ENCODE measurements at places on chromosomes 5 and 9.

DNA sequence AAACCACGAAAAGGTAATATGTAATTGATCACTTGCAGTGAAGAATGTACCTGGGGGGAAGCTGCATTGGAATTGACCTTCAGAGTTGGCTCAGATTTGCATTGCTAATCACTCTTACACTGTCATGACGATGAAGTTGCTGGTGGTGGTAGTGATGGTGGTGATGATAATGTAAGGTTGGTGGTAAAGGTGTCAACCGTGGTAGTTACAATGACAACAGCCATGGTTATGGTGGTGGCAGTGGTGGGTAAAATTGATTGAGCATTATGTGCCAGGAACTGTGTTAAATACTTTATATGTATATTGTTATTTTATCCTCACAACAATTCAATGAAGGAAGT is 282.4 kb downstream of the NR3C1 start:
- DNase-seq = no peak

DNA sequence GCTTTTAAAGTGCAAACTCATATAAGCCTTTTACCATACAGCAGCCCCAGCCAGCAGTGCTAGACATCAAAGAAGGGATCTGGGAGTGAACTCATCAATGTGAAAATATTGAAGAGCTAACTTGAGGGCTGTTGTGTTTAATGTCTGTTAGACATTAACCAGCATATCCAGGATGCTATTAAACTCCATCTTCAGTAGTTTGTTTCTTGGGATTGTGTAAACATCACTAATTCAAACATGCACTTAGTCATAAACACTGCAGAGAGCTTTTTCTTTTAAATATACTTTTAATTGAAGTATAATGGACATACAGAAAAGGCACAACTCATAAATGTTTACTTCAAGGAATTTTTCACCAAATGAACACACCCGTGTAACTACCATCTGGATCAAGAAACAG is 81.8 kb downstream of the TMEM252 start:
- no peak for DNase-seq

- peak; percentile 47 for DNase-seq
Observed at GRCh38 chr9:22483528-22484070, 37.0 kb downstream of the DMRTA1 start.

DNA sequence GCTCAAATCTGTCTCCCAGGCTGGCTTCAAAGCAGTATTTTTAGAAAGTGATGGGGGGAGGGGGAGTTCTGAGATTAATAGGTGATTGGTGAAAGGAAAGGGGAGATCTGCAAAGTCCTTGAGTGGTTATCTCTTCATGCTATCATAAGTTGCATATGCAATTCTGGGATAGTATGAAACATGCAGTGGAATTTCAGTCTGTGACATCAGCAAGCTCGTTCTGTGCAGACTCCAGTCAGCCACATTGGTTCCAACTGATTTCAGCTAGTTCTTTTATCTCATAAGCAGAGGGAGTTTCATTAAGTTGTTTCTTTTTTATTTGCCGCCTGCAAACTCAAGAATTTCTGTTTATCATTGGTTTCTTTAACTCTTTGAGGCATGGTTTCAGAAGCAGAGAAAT is 180.5 kb upstream of the SH3GL2 start:
- DNase-seq = no peak

DNA sequence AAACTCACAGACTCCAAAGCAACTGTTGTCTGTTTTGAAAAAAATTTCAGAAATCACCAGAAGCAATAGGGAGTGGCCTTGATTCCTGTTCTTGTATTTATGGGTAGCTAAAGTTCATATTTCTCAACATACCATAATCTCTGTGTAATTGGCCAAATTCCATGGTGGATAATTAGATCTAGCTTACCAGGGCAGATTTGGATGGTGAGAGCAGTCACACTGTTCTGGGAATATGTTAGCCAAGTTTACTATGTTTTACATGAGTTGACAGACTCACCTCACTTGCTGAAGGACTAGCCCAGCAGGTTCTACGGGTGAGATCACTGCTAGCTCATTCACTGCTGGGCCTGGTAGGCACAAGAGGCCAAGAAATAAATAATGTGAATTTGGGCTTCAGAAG is 32.7 kb upstream of the CDKN2B start:
- DNase-seq = no peak

DNA sequence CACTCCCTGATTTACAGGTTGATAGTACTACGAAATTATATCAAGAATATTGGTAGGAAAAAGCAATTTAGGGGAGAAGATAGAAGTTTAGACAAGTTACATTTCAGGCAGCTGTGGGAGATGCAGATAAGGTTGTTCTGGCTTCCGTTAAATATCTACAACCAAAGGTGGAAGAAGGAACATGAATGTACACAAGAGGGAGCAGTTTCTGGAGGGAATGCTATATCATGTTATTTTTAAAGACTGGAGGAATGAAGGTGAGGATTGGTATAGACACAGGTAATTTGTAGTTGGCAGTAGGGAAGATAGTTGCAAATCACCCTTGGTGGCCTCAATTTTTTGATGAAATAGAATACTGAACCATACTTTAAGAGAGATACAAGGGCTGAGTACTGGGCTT is 187.3 kb upstream of the NMUR2 start:
- no peak for DNase-seq

- DNase-seq = no peak
Observed at GRCh38 chr9:4864234-4864661, 71.5 kb downstream of the RCL1 start.

GRCh38 chr5:43802119-43802518 is 199.1 kb downstream of the NNT start:
- DNase-seq = no peak

DNA sequence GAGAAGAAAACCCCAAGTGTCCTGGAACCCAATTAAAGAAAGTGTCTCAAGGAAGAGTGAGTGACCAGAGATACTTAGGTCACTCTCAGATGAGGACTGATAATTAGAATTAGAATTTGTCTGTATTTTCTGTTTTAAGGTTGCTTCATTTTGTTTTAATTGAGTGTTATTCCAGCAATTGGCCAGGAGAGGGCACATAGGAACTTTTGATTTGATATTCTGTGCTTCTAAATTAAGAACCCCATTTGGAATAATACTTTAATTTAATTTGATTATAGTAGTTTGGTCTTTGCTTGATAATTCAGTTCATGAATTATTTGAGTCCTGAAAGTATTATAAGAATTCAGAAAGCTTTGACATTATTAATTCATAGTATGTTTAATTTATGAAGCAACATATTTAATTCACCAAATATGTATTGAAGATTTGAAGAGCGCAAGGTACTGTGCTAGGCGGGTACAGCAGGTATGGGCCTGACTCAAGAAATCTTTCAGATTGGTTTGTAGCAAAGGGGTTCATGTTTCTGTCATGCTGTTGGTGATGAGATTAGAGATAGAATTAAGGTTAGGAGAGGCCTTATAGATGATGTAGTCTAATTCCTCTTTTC is 4.9 kb downstream of the MRPL22 start:
- peak; percentile 27 for DNase-seq

DNA sequence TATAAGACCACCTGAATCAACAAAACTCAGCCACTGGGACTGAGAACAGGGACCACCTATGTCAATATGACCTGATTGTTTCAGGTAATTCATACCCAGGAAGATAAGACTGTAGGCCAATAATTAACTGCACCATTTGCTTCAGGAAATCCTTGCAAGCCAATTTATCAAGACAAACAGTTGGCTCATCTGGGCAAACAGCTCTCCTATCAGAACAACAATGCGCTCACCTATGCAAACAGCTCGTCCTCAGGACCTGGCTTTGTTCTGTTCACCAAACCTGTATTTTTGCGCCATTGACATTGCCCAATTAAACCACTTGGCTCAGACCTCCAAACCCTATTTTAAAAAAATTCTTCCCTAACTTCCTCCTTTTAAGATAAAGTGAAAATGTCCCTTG is 92.3 kb upstream of the MARCHF11 start:
- no peak for DNase-seq

- DNase-seq = peak; percentile 18
Observed at GRCh38 chr5:61599370-61600122, 267.5 kb downstream of the ZSWIM6 start.

DNA sequence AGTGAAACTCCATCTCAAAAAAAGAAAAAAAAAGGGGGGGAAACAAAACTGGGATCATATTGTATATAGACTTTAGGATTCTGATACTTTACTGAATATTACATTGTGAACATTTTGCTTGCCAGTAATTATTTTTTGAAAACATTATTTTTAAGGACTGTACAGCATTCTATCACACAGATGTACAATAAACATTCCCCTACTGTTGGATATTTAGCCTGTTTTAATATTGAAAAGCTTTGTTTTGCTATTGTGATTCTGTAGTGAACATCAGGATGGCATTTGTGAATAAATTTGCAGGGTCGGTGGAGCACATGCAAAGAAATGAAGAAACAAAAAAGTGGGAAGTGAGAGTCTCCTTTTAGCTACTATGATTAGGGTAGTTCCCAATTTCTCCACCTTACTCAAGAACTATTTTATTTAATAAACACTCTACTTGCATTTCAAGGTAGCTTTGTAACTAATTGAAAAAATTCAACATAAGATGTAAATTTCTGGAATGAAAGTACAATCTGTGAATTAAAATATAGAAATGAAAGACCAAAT is 18.7 kb downstream of the RASGRF2 start:
- DNase-seq = no peak

- no peak for DNase-seq
Observed at GRCh38 chr9:7509576-7510145, 289.9 kb downstream of the DMAC1 start.

GRCh38 chr9:133731876-133732638 is 6.1 kb downstream of the SARDH start:
- DNase-seq = no peak

- peak; percentile 90 for DNase-seq
Observed at GRCh38 chr9:35790385-35791296, 750 bp upstream of the NPR2 start.

GRCh38 chr9:86097510-86098224 is 1.7 kb downstream of the GOLM1 start:
- no peak for DNase-seq

DNA sequence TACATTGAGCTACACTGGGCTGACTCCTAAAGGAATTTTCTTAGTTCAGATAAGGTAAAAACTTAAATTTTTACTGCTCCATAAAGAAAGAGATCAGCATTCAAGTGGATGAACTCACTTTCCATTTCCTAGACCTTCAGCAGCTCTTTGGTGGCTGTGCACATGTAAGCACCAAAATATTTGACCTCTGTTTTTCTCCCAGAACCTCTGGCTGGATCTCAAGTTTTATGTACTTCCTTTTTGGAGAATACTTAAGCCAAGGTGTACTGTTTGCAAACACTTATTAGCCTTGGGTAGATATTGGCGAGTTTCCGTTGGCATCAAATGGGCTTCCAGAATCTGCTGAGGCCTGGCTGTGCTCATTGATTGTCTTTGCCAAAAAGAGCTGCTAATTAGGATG is 10.3 kb downstream of the TNC start:
- DNase-seq = no peak

DNA sequence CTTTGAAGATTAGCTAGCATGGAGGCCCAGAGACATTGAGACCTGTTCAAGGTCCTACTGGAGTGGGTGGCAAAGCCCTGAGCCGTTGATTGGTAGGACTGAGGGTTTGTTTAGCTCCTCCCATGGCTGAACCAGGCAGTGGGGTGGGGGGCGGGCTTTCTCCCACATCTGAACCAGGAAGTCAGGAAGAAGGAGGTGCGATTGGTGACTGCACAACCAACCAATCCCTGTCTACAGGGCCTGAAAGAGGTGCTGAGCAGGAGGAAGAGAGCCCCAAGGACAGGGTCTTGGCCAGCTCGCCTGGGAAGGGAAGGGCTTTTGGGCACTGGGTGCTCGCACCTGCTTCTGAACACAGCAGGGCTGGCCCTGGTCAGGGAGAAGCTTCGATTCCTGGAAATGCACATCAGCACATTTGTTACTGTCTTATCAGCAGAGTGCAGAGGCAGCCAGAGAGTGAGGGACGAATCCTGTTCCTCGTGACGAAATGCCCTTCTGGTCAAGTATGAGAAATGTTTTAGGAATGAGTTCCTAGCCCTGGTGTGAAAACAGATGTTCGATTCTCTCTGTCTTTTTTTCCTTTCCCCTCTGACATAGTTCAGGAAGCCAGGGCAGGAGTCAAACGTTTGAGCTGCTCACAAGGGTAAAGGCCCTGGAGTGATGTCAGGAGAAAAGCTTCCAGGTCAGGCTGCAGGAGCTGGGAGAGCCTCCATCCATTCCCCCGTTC is 294.8 kb upstream of the KLF4 start:
- DNase-seq = no peak

- no peak for DNase-seq
Observed at GRCh38 chr5:68440651-68441050, 225.1 kb downstream of the PIK3R1 start.

GRCh38 chr9:92739346-92739970 is 25.2 kb downstream of the BICD2 start:
- no peak for DNase-seq

DNA sequence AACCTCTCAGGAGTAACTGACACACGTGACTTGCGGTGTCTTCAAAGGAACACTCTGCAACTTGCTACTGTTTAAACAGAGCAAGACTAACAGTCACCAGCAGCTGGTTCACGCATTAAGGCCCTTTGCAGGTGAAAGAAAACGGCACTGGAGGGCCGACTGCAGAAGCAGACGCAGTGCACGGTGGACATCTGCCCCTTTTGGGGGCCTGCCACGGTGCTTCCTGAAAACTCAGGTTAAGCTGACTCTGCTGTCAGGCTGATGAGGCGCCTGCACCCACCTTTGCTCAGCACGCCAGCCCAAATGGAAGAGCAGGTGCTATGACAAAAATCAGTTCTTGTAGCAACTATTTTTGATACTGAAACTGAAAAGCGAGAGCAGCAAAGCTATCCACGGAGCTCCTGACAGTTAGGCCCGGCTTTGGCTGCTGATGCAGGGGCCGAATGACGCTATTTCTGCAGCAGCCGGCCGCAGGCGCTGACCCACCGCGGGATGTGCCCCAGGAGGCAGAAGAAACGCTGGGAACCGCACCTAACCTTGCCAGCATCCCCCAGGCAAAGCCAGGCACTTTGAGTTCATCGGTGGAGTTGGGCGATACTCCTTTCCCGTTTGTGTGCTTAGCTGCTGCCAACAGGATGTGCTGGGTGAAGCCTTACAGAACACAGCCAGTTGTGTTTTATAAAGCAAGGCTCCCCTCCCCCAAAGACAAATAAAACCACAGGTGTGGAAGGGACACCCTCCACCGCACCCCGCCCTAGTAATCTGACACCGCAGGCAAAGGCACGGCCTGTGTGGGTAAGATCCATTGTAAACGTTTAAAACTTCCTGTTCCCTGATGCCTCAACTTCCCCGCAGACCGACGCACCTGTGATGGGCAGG is 21.1 kb upstream of the TERT start:
- DNase-seq = no peak

DNA sequence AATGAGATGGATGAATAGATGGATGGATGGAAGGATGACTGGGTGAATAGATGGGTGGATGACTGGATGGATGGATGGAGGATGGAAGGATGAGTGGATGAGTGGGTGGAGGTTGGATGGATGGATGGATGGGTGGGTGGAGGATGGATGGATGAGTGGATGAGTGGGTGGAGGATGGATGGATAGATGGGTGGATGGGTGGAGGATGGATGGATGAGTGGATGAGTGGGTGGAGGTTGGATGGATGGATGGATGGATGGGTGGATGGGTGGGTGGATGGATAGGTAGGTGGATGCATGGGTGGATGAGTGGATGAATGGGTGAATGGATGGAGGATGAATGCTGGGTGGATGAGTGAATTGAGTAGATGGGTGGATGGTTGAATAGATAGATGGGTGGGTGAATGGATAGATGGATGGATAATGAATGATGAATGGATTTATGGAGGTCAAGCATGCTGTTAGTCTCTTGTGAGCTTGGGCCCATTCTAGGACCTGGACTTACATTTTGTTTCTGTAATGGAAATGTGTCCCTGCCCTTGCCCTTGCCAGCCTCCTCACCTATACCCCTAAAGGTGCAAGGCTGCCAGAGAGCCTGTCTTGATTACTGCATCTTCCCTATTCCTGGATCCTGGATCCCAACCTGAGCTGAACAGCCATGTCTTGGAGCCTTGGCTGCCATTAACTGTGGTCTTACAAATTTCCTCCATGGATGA is 159.7 kb upstream of the NFIL3 start:
- no peak for DNase-seq
